ENCODE measurements at places on chromosomes 2 and 18. TPM values are rescaled to one million over a fixed set of nuclear protein-coding genes. Genes with fewer than 3 reads are reported as not detected.

DNA sequence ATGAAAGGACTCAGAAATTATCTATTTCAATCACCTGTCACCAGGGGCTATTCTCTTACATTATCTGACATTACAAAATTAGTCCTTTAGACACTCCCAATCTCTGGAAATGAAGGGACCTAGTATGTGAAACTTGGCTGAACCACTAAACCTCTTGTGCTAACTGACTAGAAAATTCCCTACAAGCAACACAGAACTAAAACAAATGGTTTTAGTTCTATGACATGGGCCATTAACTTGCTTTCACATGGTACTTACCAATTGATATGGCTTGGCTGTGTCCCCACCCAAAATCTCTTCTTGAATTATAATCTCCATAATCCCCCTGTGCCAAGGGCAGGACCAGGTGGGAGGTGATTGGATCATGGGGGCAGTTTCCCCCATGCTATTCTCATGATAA lies 16.6 kb downstream of the SERPINE2 start:
- H3K4me3 ChIP-seq = no peak overlapping the region
- H3K4me1 ChIP-seq = peaks cover 33% of the 10 kb centered on the region
- no peaks in the 10 kb centered on the region for H3K27me3 ChIP-seq
- DNase-seq = no peak

DNA sequence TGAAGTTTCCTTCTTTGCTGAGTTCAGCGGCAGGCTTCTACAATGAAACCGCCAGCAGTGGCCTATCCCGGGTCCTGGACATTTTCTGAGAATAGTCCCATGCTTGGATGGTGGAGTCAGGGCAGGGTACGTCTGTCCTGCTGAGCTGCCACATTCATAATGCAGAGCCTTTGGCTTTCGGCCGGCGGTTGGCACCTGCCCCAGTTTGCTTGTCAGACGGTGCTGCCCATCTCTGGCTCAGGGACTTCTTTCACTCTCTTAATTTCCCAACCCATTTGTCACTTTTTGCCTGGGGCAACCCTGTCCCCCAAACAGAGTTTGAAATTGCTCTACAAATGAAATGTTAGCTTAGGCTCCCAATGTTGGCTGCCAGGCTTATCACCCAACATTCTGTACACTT lies 57.2 kb downstream of the SOX11 start:
- H3K27ac ChIP-seq = no peak overlapping the region
- H3K27me3 ChIP-seq = no peaks in the 10 kb centered on the region
- no peak for DNase-seq
- no peaks in the 10 kb centered on the region for H3K4me1 ChIP-seq

DNA sequence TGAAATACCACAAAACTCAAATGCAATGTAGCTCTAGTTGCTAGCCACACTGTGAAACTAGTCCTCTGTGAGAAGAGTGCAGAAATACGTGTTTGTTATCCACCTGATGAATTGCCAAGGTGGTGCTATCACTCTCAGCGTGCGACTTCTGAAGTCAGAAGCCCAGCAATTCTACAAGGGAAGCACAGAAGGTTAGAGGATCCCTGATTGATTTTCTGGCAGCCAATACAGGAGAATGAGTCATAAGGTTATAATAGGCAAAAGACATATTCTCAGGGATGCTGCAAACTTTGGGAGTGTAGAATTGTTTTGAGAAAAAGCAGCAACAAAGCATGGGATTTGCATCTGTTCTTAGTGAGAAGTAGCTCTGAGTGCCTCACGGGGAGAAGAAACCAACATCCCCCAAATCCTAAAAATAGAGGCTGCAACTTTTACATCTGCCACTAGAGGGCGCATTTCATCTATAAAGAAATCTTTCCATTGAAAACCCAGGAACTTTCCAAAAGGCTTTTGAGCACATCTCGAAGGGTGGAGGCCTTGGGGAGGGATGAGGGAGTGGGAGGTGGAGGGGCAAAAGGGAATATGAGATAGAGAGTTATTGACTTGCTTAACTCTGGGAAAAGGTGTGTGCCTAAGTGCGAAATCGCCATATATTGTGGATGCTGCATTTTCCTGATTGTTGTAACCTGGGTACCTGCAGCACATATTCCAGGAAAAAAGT lies 78.0 kb downstream of the TMEM182 start:
- H3K4me1 ChIP-seq = no peaks in the 10 kb centered on the region
- H3K27ac ChIP-seq = no peak overlapping the region
- no peak for DNase-seq
- no peaks in the 10 kb centered on the region for H3K36me3 ChIP-seq
- H3K27me3 ChIP-seq = no peaks in the 10 kb centered on the region

GRCh38 chr2:224036731-224037361 lies 2.2 kb downstream of the SERPINE2 start:
- H3K4me3 ChIP-seq = no peak overlapping the region
- no peak overlapping the region for H3K27ac ChIP-seq
- peaks cover 15% of the 10 kb centered on the region for H3K4me1 ChIP-seq
- no peaks in the 10 kb centered on the region for H3K36me3 ChIP-seq
- peaks cover 57% of the 10 kb centered on the region for H3K27me3 ChIP-seq

- H3K27ac ChIP-seq = no peak overlapping the region
- no peaks in the 10 kb centered on the region for H3K36me3 ChIP-seq
- H3K27me3 ChIP-seq = peaks cover 16% of the 10 kb centered on the region
- H3K4me3 ChIP-seq = no peak overlapping the region
Observed at GRCh38 chr2:113070606-113070975, 2.8 kb downstream of the IL1F10 start.

DNA sequence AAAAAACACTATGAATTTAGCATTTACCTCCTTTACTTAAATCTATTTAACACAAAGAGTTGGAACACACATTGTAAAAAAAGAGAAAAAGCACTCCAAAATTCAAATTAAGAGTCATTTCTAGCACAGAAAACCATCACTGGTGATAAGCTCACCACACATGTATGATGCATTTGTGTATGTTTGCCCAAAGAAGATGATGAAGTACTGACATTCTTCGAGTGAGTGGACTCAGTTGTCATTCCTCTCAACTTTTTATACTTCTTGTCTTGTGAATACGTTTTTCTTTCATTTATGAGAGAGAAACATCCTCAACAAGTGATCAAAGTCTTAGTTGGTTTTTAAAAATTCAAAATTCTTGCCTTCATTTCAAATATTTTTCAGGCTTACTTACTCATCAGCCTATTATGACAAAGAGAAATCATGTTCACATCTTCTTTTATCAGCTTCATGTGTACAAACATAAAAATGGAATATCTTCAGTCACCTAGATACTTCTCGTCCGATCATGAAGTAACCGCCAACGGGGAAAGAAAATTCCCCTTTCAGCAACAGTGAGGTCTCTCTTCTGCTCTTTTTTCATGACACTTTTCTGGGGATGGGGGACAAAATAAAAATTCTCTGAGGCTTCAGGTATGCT lies 1.5 kb downstream of the DSEL start:
- H3K27ac ChIP-seq = no peak overlapping the region
- no peak for DNase-seq
- H3K27me3 ChIP-seq = peaks cover 47% of the 10 kb centered on the region
- peak overlapping the region; percentile 78 for H3K4me3 ChIP-seq
- no peaks in the 10 kb centered on the region for H3K36me3 ChIP-seq

GRCh38 chr2:97906307-97906706 lies 89.4 kb downstream of the TMEM131 start:
- no peak overlapping the region for H3K27ac ChIP-seq
- no peak for DNase-seq
- no peak overlapping the region for H3K4me3 ChIP-seq
- peaks cover 54% of the 10 kb centered on the region for H3K36me3 ChIP-seq
- peaks cover 13% of the 10 kb centered on the region for H3K4me1 ChIP-seq

DNA sequence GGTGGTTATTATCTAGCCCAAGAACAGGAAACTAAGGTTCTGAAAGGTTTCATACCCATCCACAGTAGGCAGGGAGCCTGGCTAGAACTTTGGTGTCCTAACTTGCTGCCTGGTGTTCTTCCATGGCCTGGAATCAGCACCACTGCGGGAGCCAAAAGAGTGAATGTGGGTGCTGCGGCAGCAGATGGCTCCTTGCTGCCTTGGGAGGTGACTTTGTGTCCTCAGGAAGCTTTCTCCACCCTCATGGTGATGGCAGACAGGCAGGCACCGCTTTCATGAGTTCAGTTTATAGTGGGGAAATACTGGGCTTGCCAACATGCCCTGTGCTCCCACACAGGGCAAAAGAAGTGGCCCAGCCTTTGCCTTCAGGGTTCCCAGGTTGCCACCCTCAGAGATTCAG lies 385.2 kb downstream of the BCL11A start:
- no peak for DNase-seq
- no peak overlapping the region for H3K27ac ChIP-seq
- no peaks in the 10 kb centered on the region for H3K36me3 ChIP-seq
- no peaks in the 10 kb centered on the region for H3K4me1 ChIP-seq

DNA sequence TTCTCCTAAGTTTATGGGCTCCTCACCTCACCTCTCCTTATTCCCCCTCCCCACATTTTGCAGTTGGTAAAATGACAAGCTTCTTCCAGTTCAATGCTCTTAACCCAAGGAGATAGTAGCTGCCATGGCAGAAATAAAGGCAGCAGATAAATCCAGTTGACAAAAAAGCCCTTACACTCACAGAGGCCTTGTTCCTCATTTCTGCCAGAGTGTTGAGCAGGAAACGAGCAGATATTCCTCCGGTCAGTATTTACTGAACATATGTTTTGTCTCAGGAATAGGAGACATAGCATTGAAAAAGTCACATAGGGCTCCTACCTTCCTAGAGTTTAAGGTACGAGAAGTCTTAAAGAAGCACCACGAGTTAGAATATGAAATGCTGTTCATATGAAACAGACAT lies 493.7 kb upstream of the TNP1 start:
- H3K27me3 ChIP-seq = no peaks in the 10 kb centered on the region
- DNase-seq = no peak
- H3K36me3 ChIP-seq = no peaks in the 10 kb centered on the region
- H3K4me1 ChIP-seq = no peaks in the 10 kb centered on the region
- H3K27ac ChIP-seq = no peak overlapping the region

DNA sequence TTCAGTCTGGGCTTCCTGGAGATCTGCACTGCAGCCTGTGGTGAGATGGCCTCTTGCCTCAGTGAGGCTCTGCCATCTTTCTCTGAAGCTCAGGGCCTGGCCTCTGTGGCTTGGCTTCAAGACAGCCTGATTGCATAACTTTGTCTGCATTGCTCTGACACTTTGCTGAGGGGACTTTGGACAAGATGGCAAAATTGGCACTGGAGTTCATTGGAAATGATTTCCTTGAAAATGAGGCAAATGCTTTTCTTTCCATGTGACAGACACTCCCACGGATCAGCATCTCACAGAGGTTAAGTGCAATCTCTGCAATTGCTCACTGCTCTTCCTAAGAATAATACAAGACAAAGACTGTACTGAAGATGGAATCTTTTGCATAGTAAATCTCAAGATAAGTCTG lies 166.8 kb downstream of the KCNS3 start:
- no peaks in the 10 kb centered on the region for H3K27me3 ChIP-seq
- DNase-seq = no peak
- no peaks in the 10 kb centered on the region for H3K36me3 ChIP-seq
- no peak overlapping the region for H3K4me3 ChIP-seq
- H3K27ac ChIP-seq = no peak overlapping the region

DNA sequence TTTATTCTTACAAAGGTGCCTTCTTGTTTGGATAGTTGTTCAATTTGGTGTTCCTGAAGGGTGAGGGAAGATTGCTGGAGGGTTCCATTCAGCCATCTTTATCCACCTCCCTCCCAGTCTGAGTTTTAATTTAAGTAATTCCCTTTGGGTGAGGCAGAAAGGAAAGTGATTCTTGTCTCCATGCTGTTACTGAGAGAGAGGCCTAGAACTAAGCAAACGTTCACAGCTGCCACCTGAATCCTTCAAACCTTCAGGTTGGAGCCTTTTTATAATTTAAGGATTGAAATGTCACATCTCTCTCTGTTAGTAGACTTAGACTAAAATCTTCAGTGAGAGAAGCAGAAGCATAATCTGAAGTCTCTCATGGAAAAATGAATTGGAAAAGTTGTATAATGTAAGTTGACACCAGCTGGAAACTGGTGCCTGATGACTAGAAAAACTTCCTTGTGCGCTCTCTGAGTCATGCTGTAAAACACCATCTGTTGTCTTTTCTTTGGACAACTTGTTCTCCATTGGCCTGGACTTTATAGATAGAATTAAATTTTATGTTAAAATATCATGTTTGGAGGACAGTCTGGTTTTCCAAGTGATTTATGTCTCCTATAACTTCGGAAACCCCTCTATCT lies 14.6 kb downstream of the STRADB start:
- H3K36me3 ChIP-seq = peaks cover 37% of the 10 kb centered on the region
- H3K4me3 ChIP-seq = no peak overlapping the region
- H3K4me1 ChIP-seq = peaks cover 9% of the 10 kb centered on the region
- DNase-seq = no peak
- H3K27ac ChIP-seq = no peak overlapping the region

DNA sequence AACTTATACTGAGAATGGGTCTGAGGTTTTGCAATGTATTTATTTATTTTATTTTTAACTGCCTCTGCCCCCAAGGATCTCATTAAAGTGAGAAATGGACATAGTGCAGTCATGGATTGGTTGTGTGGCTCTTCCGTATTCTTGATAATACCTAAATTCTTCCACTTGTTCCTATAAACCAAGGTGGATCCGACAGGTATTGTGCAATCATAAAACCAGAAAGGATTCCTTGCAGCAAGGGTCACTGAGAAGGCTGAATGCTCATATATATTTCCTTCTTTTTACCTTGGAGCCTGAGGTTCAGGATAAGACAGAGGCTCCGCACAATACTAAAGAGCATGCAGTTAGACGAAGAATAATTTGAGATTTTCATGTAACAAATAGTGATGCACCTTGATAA lies 826.0 kb upstream of the SOX11 start:
- no peak overlapping the region for H3K27ac ChIP-seq
- DNase-seq = no peak
- no peak overlapping the region for H3K4me3 ChIP-seq
- no peaks in the 10 kb centered on the region for H3K36me3 ChIP-seq

DNA sequence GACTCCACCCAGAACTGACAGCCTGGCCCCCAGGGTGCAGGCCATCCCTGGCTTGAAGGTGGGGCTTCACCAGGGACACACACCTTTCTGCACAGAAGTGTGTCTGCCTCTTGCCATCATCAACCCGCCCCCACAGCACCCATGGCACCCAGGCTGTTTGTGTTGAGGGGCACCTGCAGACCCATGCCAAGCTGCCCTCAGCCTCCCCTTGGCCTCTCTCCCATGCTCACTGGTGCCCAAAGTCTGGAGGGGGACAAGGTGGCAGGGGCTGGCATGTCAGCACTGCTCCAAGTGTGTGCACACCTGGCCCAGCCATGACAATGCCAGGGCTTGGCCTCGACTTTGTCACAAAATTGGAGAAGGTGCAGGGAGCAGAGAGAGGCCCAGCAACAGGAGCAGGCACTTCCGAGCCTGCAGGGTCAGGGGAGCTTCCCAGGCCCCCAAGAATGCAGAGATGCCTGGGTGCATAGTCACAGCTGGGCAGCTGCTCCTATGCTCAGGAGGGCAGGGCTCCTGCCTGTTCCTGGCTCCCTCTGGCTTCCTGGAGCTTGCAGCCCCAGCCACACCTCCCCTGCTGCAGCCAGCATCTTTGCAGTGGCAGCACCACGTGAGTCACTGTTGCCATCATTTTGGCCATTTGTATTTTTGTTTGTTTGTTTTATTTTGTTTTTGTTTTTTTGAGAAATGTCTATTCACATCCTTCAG lies 280.6 kb upstream of the UBE2E3 start:
- H3K4me1 ChIP-seq = no peaks in the 10 kb centered on the region
- H3K36me3 ChIP-seq = no peaks in the 10 kb centered on the region
- no peak for DNase-seq
- no peak overlapping the region for H3K4me3 ChIP-seq
- H3K27ac ChIP-seq = no peak overlapping the region

GRCh38 chr2:31467426-31467825 lies 52.9 kb upstream of the XDH start:
- H3K4me3 ChIP-seq = no peak overlapping the region
- no peak for DNase-seq
- peaks cover 3% of the 10 kb centered on the region for H3K27me3 ChIP-seq
- H3K27ac ChIP-seq = no peak overlapping the region
- no peaks in the 10 kb centered on the region for H3K4me1 ChIP-seq

The MYOM1 gene
- 2.4 TPM for total RNA-seq

The SAG gene
- total RNA-seq = not detected

The POTEJ gene
- total RNA-seq = not detected

The CDK5R2 gene
- not detected for total RNA-seq

The WDR54 gene
- 105 TPM for total RNA-seq
